ENCODE measurements at places on chromosomes 12 and 14. TPM values are rescaled to one million over a fixed set of nuclear protein-coding genes. Genes with fewer than 3 reads are reported as not detected.

DNA sequence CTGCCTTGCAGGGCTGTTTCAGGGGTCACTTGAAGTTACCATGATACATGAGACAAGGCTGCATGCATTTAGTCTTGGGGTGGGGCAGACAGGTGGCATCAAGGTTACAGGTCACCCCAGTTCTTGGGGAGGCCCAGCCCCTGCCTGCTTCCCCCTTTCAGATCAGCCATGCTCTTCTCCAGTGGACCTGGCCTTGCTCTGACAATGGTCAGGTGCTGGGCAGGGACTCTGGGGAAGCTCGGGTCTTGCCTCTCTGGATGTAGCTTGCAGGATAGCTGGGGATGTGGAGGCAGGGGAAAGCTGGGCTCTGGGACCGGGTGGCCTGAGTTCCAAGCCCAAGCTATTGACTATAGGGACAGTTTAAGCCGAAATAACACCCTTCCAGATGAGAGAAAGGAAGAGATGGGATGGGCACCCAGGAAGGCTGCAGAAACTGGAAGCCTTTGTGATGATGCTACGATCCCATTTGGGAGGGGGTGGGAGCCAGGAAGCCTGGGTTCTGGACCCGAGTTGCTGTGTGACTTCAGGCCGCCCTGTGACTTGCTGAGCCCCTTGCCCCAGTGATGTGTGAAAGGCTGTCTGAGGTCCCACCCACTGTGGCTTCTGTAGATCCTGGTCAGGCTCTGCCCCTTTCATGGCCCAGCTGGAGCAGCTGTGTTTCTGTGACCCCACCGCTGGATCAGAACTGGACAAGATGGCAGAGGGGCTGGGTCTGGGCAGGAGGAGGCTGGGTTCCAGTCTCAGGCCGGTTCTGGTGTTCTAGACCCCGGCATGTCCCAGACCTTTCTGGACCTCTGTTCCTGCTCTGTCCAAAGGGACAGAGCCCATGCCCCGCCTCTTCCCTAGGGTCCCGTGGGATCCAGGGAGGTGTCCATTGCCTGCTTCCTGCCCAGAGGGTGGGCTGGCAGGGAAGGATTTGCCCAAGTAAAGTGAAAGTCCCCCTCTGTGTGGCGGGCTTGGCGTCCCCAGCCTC, 2.1 kb downstream of the TNFAIP2 start:
- no peak for DNase-seq
- no peaks in the 10 kb centered on the region for H3K4me1 ChIP-seq
- H3K4me3 ChIP-seq, result no peak overlapping the region
- peaks cover 19% of the 10 kb centered on the region for H3K27me3 ChIP-seq
- H3K36me3 ChIP-seq, result no peaks in the 10 kb centered on the region
- no peak overlapping the region for H3K27ac ChIP-seq

DNA sequence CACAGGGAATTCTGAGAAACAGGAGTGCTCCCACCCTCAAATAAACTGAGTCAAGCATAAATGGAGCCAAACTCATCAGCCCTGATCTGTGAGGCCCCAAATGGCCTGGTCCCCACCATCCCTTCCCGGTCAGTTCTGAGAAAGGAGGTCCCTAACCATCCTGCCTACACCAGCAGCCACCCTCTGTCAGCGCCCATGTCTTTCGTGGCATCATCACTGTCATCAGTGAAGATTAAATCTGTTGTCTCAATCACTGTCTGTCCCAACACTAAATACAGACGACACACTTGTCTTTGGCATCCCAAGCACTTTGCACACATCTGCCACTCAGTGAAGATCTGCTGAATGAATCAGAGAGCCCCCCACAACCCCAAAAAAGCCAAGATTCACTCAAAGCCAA, 22.4 kb downstream of the VPS37B start:
- H3K27me3 ChIP-seq, result peaks cover 5% of the 10 kb centered on the region
- DNase-seq, result no peak
- no peak overlapping the region for H3K4me3 ChIP-seq
- H3K36me3 ChIP-seq, result peaks cover 52% of the 10 kb centered on the region
- H3K27ac ChIP-seq, result peak overlapping the region; percentile 60

- no peak overlapping the region for H3K27ac ChIP-seq
- DNase-seq, result no peak
- no peak overlapping the region for H3K4me3 ChIP-seq
- H3K36me3 ChIP-seq, result no peaks in the 10 kb centered on the region
- H3K4me1 ChIP-seq, result no peaks in the 10 kb centered on the region
Observed at GRCh38 chr14:88815980-88816379, 8.5 kb upstream of the TTC8 start.

DNA sequence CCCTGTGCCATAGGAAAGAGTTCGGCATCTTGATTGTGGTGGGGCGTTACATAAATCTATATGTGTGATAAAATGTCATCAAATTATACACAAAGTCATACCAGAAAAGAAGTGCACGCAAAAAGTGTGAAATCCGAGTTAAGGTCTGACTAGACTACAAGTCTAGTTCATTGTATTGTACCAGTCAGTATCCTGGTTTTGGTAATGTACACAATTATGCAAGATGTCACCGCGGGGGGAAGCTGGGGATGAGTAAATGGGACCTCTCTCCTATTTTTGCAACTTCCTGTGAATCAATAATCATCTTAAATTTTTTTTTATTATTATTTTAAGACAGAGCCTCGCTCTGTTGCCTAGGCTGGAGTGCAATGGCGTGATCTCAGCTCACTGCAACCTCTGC, 43.2 kb upstream of the BCL11B start:
- H3K4me3 ChIP-seq, result no peak overlapping the region
- no peaks in the 10 kb centered on the region for H3K36me3 ChIP-seq
- peaks cover 11% of the 10 kb centered on the region for H3K27me3 ChIP-seq
- H3K4me1 ChIP-seq, result peaks cover 9% of the 10 kb centered on the region
- DNase-seq, result no peak

DNA sequence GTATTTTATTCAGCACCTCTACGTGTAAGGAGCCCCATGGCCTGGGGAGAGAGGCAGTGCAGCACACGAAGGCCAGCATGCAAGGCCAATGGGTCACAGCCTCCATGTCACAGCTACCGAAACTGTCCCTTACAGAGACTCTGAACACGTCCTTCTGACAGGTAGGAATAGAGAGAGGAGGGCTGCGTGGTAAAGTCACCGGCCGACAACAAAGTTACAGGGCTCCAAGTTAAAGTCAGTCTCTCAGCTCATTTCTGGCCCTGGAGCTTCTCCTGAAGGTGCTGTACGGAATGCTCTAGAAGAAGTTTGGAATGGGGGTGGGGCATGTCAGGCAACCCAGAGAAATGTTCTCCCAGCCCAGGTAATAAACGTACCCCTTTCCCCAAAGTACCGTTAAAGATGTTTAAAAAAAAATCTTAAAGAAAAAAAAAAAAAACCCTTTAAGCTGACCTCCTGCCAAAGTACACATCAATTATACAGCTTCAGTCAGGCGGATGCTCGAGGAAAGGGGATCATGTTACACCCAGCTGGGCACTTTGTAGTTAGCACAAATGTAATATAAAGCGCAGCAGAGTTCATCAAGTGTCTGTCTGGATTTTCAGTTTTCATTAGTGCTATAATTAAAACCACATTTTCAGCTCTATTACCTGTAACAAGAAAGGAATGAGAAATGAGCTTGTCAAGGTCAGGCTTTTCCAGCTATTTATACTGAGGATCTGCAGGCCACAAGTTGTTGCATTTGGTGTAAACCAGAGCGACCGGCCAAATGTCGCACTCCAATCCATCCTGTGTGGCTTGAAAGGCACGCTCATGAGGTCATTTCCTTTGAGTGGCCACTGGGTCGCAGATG, 53.3 kb upstream of the CDKN3 start:
- no peak for DNase-seq
- no peak overlapping the region for H3K4me3 ChIP-seq
- no peak overlapping the region for H3K27ac ChIP-seq
- H3K36me3 ChIP-seq, result no peaks in the 10 kb centered on the region

INTS13 gene
- total RNA-seq, result 47.7 TPM

DNA sequence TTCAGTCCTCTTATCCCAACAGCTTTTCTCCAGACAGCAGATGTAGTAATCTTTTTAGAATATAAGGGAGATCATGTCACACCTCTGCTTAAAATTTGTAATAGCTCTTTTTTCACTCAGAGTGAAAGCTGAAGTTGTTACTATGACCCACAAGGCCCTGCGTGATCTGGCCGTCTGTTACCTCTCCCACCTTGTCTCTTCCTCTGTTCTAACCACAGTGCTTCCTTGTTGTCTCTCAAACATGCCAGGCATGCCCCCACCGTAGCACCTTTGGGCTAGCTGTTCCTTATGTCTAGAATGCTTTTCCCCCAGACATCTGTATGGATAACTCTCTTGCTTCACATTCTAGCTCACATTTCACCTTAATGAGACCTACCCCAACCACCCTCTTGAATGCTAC, 6.5 kb downstream of the NECAP1 start:
- H3K36me3 ChIP-seq, result peaks cover 64% of the 10 kb centered on the region
- H3K4me3 ChIP-seq, result peak overlapping the region; percentile 70
- peak; percentile 53 for DNase-seq
- no peaks in the 10 kb centered on the region for H3K27me3 ChIP-seq

OR4K14 gene
- not detected for total RNA-seq

- H3K36me3 ChIP-seq, result no peaks in the 10 kb centered on the region
- no peak overlapping the region for H3K4me3 ChIP-seq
- no peak overlapping the region for H3K27ac ChIP-seq
- H3K4me1 ChIP-seq, result no peaks in the 10 kb centered on the region
Observed at GRCh38 chr12:63212316-63212715, 61.3 kb upstream of the AVPR1A start.

GPRC5D gene
- 0.67 TPM for total RNA-seq

LRRC43 gene
- not detected for total RNA-seq

DNA sequence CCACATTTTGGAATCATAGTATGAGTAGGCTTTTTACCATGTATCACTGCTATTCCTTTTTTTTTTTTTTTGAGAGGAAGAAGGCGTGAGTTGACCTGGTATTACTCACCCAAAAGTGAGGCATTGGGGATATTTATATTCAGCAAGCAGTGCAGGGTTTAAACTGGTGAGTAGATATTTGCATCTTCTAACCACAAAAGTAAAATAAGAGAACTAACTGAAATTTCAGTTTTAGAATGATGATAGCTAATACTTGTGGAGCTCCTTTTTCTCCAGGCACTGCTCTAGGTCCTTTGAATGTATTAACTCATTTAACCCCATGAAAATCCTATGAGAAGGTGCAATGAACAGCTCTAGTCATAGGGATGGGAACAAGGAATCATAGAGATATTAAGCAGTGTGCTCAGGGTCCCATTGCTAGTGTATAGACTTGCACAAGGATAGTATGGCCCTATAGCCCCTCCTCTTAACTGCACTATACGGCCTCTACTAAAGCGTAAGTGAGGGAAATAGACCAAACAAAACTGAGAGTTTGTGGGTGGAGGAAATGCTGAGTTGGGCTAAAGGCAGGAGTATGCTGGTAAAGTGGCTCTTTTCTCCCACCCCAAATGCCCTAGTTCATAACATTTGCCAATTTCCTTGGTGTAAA, 104.3 kb upstream of the MAX start:
- peaks cover 64% of the 10 kb centered on the region for H3K4me1 ChIP-seq
- H3K27me3 ChIP-seq, result no peaks in the 10 kb centered on the region
- peak overlapping the region; percentile 55 for H3K4me3 ChIP-seq
- H3K27ac ChIP-seq, result peak overlapping the region; percentile 93

GRCh38 chr12:79983492-79983891, 48.6 kb upstream of the PPP1R12A start:
- H3K27me3 ChIP-seq, result peaks cover 28% of the 10 kb centered on the region
- no peak for DNase-seq
- H3K27ac ChIP-seq, result no peak overlapping the region
- no peak overlapping the region for H3K4me3 ChIP-seq
- H3K36me3 ChIP-seq, result no peaks in the 10 kb centered on the region

DNA sequence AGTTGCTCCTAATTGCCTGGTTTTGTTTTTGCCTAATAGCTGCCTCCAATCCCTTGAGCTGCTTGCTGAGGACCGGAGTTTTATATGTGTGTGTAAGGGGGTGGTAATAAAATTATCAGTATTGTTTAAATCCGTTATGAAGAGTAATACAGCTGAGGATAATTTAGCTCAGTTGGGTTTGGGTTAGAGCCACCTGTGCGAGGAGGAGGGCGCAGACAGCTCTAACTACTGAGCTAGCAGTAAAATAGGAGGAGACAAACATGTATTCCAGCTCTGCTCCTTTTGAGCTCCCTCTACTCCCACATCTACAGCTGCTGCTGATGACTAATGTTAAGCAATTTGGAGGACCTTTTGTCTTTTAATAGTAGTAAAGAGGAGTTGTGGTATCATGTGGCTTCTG, 61.5 kb downstream of the SPATS2 start:
- no peaks in the 10 kb centered on the region for H3K4me1 ChIP-seq
- H3K27me3 ChIP-seq, result no peaks in the 10 kb centered on the region
- DNase-seq, result no peak
- no peak overlapping the region for H3K4me3 ChIP-seq
- H3K36me3 ChIP-seq, result peaks cover 6% of the 10 kb centered on the region
- no peak overlapping the region for H3K27ac ChIP-seq

OAS2 gene
- 420 TPM for total RNA-seq

IAPP gene
- not detected for total RNA-seq

CMTM5 gene
- total RNA-seq, result not detected

GRCh38 chr12:22796941-22797630, 172.1 kb downstream of the ETNK1 start:
- H3K27ac ChIP-seq, result no peak overlapping the region
- no peak overlapping the region for H3K4me3 ChIP-seq
- no peak for DNase-seq

PCBP2 gene
- 943 TPM for total RNA-seq

GRCh38 chr14:24204163-24205146, 1.0 kb upstream of the TSSK4 start:
- H3K27ac ChIP-seq, result no peak overlapping the region
- peaks cover 13% of the 10 kb centered on the region for H3K4me1 ChIP-seq
- no peak for DNase-seq
- H3K36me3 ChIP-seq, result peaks cover 88% of the 10 kb centered on the region
- no peaks in the 10 kb centered on the region for H3K27me3 ChIP-seq

GPR68 gene
- total RNA-seq, result 32.7 TPM

DNA sequence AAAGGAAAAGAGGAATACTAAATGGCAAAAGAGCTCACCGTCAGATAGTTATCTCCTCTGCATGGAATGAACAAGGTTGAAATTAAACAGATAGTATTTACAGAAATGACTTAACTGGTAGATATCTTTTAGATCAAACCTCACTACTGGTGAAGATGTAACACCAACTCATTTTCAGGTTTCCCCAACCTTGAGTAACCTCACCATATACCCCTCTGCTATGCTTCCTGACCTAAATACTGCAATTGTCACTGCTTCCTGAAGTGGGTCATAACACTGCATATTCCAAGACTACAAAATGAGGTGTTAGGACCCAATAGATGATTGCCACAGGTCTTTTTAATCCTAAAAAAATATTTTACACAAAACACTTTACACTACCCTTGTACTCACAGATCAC, 76.3 kb upstream of the PLEKHA5 start:
- no peak for DNase-seq
- no peak overlapping the region for H3K27ac ChIP-seq
- no peak overlapping the region for H3K4me3 ChIP-seq
- no peaks in the 10 kb centered on the region for H3K27me3 ChIP-seq

Measured in activated CD4-positive, alpha-beta T cell treated with anti-CD3 and anti-CD28 coated beads, Interleukin-2, amount 10 ng/mL, durations not matched to agents 7 days and 5 days (primary cell).